ENCODE measurements at places on chromosomes 3 and 15.
A peak's percentile ranks its signal among the peaks of the same experiment; 100 is the strongest.

DNA sequence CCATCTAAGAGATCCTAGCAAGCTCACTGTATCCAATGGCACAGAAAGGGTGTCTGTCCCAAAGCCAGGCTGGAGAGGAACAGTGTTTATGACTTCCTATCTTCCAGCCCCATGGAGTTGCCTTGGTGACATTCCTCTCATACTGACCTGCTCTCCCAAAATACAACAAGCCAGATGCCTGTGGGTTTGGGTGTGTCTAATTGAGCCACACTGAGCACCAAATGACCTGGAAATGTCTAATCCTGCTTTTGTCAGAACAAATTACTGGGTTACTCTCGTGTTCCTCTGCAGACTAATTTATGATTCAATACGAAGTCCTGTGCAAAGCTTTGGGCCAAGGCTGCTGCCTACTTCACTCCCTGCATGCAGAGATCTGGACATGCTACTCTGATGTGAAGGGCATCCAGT is 98.1 kb upstream of the STRIT1 start:
- peak; percentile 84 for DNase-seq

GRCh38 chr3:153289334-153289808 is 127.3 kb downstream of the RAP2B start:
- no peak for DNase-seq

GRCh38 chr3:134460965-134461364 is 24.8 kb downstream of the ANAPC13 start:
- no peak for DNase-seq

DNA sequence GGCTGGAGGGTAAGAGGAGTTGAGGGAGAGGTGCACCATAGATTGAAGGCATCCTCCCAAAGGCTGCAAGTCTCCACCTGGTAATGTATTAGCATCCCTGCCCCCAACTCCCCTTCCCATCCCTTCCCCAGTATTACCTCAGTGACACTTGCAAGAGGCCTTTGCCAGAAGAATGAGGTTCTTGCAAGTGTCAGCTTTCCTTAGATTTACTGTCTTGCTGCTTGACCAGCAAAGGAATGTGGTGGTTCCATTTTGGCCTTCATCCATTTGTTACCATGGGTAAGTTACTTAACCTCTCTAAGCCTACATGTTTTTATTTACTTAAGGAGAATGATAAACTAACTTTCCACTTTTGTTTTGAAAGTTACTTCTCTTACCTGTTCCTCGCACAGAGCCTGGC is 108.9 kb downstream of the LRTM1 start:
- DNase-seq = no peak

Measured in SJSA1 (cell line).